Retina (tissue), 1 donor: ENCODE measurements at places on chromosomes 11 and 22.

DNA sequence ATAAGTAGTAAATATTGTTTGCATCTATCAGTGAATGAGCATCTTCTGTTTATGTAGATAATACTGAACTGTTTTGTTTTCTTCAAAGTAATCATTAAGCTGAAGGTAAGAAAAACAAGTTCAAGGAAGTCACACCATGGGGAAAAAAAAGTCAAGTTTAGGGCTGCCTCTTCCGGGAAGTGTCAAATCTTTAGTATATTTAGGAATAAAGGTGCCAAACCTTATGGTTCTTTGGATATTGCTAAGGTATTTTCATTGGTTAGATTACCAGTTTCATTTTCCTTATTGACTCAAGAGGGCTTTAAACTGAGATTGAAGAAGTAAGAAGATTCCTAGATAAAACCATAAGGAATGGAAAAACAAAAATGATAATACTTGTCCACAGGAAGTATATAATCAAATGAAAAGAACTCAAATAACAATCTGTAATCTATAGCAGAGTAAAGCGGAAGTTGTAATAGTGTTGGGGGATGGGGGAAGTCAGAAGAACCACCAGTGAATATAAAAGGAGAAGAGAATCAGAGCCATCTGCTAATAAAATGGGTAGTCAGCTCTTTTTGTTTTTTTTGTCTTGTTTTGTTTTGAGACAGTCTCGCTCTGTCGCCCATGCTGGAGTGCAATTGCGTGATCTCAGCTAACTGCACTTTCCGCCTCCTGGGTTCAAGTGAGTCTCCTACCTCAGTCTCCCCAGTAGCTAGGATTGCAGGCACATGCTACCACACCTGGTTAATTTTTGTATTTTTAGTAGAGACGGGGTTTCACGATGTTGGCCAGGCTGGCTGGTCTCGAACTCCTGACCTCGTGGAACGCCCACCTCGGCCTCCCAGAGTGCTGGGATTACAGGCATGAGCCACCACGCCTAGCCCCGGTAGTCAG lies 2.3 kb downstream of the ATM start:
- no peak for DNase-seq

GRCh38 chr22:41550952-41551491 lies 6.8 kb upstream of the POLR3H start:
- DNase-seq = no peak

GRCh38 chr11:104000798-104001197 lies 35.6 kb upstream of the DDI1 start:
- no peak for DNase-seq

GRCh38 chr22:46592390-46592872 lies 27.8 kb upstream of the GRAMD4 start:
- no peak for DNase-seq

DNA sequence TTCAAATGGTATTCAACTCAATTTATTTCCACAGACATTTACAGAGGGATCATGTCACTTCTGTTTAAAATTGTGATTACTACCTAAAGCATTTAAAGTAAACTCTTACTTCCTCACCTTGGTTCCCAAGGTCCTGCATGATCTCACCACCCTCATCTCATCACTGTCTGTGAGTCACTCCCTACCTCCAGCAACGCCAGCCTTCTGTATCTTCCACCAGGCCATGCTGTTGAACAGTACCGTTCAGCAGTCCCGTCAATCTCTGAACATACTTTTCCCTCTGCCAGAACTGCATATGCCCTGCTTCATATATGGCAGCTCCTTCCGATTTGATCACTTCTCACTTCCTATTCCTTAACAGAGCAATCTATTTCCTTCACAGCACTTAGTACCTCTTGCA lies 2.0 kb downstream of the FBXO3 start:
- DNase-seq = no peak
